ENCODE measurements at places on chromosomes 5 and 9.
A peak's percentile ranks its signal among the peaks of the same experiment; 100 is the strongest.

- DNase-seq = no peak
These were observed 15.1 kb upstream of the PRSS3 start for GRCh38 chr9:33780276-33780675.

DNA sequence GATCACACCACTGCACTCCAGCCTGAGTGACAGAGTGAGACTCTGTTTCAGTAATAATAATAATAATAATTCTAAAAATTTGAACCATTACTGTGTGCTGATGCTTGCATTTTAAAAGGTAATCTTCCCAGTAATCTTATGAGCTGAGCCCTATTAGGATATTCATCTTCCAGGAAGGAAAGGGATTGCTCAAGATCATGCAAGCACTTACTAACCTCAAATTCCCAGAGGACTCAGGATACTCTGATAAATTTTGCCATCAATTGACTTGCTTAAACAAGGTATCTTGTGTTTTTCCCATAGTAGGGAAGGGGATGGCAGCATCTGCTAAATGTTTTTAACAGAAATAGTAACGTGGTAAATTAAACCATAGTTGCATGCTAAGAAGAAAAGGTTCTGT is 176.4 kb upstream of the MRPS30 start:
- no peak for DNase-seq

GRCh38 chr9:20579524-20580314 is 42.6 kb downstream of the MLLT3 start:
- DNase-seq = peak; percentile 52

GRCh38 chr5:151740958-151741373 is 17.5 kb downstream of the ATOX1 start:
- no peak for DNase-seq

- DNase-seq = no peak
These were observed 130.3 kb upstream of the TARS1 start for GRCh38 chr5:33310451-33310850.

DNA sequence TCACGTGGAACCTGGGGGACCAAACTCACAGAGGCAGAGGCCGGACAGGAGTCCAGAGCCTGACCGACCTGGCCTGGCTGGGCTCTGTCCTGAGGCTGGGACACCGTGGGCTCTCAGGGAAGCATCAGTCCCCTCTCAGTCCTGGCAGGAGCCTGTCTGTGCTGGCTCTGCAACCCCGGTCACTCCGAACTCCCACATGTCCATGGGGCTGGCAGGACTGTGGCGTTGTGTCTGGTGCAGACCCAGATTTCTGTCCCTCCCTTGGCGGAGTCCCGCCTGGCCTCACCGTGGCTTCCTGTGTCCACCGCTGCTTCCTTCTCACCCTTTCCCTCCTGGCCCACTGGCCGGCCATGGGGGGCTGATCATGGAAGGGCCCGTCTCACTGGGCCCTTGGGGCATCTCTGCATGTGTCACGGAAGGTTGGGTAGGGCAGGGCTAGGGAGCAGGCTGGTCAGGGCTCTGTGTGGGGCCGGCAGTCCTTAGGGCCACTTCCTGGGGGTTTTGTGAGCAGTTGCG is 68.8 kb downstream of the RXRA start:
- no peak for DNase-seq
